ENCODE measurements at places on chromosomes 13 and 19.
A peak's percentile ranks its signal among the peaks of the same experiment; 100 is the strongest.

DNA sequence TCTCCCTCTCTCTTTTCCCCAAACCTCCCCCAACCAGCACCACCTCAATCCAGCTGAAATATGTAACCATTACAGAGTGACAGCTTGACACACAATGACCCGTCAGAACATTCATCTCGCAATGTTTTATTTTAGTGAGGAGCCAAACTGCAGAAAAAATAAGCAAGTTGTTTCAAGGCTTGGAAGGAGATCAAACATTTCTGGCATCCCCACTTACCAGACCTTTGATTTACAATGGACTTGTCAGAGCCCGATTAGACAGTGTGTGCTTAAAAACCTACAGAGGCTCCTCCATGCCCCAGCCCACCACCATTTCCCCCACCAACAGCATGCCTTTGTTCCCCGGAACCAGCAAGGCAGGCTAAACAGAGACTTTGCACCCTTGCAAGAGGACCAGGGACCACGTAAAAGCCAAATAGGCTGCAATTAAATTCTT, 382.8 kb upstream of the ZNF507 start:
- peak; percentile 56 for DNase-seq

GRCh38 chr13:110415669-110416068, 108.6 kb downstream of the COL4A2 start:
- DNase-seq, result no peak

DNA sequence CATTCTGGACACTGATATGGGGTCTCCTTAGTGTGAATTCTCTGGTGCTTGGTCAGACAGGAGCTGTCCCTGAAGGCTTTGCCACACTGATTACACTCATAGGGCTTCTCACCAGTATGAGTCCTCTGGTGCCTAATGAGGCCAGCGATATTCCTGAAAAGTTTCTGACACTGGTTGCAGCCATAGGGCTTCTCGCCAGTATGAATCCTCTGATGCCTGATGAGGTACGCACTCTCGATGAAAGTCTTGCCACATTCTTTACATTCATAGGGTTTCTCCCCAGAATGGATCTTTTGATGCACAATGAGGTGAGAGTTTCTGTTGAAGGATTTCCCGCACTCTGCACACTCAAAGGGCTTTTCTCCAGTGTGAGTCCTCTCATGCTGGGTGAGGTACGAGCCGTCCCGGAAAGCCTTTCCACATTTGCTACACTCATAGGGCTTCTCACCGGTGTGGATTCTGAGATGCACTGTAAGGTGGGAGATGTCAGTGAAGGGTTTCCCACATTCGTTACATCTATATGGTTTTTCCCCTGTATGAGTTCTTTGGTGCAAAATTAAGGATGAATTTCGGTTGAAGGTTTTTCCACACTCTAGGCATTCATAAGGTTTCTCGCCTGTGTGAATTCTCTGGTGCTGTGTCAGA, 22.4 kb downstream of the ZNF329 start:
- no peak for DNase-seq

GRCh38 chr19:38506723-38507550, 73.4 kb downstream of the RYR1 start:
- DNase-seq, result peak; percentile 51

DNA sequence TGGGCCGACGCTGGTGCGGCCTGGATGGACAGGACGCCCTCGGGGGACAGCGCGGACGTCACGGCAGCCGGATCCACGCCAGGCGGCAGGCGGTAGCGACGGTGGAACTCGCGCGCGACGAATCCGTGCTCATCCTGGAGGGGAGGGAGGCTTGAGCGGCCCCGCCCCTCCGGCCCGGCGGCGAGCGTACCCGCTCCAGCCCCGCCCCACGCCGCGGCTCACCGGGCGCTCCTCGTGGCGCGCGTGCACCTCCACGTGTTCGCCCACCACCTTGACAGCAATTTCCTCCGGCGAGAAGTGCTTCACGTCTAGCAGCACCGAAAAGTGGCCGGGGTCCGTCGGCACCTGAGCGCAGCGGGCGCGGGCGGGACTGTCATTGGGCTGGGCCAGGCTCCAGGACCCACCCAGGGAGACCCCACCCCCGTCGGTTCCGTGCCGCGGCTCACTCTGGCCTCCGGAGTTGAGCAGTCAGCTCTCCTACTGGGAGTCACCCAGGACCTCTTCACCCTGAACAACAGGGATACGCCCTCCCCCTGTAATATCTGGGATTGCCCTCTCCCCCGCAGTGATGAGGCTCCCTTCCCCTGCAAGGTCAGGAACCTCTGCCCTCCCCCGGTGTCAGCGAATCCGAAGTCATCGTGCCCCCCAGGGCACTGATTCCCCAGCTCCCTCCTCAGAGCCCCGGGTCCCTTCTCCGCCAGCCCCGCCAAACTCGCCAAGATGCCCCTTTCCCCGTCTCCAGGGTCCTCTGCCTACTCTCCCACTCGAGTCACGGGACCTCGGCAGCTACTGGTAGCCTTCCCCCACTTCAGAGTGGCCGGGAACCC, 1.1 kb downstream of the HSPB6 start:
- DNase-seq, result peak; percentile 95

DNA sequence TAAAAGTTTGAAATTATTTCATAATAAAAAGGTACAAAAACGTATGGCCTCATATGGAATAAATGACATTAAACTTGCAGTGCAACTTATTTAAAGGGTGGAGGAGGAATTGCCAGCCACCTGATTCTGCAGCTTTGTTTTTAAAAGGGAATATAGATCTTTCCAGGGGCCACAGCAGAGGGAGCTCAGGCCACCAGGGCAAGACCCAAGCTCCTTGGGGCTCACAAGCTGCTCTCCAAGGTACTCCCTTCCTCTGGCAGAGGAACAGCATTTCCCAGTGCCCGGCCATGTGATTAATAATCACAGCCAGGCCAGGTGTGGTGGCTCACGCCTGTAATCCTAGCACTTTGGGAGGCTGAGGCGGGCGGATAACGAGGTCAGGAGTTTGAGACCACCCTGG, 6.2 kb downstream of the ACOD1 start:
- DNase-seq, result no peak

DNA sequence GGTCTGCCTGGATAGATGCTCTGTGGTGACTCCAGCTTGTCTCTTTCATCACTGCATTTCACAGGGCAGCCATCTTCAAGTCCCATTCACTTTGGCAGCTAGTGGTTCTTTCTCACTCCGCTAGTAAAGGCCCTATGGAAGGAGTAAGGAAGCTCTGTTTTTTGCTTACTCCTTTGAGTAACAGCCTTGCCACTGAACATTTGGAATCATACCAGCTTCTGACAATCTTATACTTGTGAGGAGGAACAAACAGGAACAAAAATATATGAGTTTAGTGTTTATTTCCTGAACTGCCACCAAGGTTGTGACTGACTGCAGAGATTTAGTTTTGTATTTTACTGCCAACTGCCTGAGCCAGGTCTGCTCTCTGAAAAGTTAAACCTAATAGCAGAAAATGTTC, 38.7 kb downstream of the KCTD4 start:
- no peak for DNase-seq

DNA sequence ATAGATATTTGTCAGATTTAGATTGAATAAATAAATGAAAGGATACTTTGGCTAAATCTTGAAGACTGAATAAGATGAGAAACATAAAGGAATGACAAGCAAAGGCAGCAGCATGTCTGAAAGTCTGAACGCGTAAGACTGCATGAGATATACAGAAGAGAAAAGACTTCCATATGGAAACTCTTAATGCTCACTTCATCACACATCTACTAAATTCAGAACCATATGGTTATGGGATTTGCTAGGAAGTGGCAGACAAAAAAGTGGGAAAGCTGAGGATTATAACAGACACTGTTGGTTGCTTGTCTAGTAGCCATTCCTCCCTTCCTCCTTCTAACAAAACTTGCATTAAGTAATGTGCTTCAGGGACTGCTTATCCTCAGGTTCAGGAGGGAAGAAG, 446.7 kb downstream of the KCTD12 start:
- no peak for DNase-seq

DNA sequence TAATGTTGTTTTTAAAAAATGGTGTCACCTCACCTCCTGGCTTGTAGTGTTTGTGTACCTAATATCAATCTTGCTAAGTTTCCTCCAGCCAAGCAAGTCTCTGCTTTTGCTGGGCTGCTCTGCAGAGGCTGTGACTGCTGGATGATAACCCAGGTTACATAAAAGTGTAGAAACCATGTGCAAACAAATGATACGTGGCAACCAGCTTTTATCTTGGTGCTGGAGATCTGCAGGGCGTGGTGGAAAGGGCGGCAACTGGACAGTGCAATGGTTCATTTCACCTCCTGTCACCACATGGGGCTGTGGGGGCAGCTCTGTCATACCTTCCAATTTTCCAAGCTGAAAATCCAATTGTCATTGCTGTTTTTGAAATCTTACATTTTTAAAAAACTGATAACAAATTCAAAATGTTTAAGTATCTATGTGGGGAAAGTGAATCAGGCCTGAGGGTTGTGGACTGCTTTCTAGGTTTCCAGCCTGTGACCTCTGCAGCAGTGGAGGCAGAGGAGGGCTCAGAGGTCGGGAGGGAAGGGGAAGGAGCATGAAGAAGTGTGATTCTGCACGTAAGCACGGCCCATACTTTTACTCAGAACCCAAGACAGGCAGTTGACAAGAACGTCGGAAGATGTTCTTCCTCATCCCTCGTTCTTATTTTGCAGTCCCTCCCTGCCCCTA, 9.7 kb downstream of the GPR42 start:
- DNase-seq, result no peak

DNA sequence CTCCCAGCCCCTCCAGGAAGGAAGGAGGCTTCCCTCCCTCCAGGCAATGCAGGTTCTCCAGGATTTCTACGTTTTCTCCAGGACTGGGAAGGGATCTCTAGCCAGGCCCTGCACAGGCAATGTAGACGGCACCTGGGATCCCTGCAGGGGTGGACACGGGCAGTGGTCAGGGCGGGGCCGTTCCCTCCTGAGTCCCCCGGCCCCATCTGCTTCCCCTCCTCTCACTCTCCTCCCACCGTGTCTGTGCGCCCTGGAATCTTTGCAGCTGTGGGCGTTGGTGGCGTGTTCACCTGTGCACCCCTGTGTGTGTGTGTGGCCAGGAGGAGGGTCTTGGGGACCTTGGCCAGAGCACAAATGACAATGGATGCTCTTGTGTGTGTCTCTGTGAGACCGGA, 10.0 kb downstream of the NRTN start:
- no peak for DNase-seq

- DNase-seq, result no peak
Observed at GRCh38 chr13:72745260-72745659, 17.5 kb downstream of the BORA start.

DNA sequence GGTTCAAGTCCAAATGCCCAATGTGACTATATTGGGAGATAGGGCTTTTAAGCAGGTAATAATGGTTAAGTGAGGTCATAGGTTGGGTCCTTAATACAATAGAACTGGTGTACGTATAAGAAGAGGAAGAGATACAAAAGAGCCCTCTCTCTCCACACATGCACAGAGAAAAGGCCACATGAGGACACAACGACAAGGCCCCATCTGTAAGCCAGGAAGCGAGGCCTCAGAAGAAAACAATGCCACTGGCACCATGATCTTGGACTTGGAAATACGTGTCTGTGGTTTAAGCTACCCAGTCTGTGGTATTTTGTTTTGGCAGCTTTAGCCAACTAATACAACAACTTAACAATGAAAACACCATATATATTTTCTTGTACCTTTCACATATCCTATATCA, 23.4 kb upstream of the RFC3 start:
- DNase-seq, result no peak

- peak; percentile 33 for DNase-seq
Observed at GRCh38 chr19:55695511-55696290, 20.7 kb downstream of the EPN1 start.

- no peak for DNase-seq
Observed at GRCh38 chr13:35995136-35995535, 136.0 kb downstream of the DCLK1 start.

DNA sequence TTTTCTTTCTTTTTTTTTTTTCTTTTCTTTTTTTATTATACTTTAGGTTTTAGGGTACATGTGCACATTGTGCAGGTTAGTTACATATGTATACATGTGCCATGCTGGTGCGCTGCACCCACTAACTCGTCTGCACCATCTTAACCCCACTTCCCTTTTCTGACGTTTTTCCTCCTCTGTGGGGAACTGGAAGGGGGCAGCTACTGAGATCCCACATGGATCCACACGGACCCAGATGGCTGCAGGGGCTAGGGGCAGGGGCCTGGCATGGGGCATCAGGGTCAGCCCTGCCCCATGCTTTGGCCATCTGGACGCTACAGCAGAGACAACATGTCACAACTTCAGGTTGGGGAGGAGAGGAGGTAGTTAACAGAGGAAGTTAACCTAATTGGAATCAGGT, 54.3 kb downstream of the RUBCNL start:
- no peak for DNase-seq

DNA sequence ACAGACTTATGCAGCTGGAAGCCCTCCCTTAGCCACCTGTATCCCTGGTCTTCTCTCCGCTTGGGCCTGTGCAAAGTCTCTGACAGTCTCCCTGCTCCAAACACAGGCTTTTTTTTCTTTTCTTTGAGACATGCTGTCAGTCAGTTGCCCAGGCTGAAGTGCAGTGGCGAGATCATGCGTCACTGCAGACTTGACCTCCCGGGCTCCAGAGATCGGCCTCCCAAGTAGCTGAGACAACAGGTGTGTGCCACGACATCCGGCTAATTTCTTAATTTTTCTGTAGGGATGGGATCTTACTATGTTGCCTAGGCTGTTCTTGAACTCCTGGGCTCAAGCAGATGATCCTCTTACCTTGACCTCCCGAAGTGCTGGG, 1.6 kb downstream of the MZF1 start:
- DNase-seq, result peak; percentile 35
